HAP-1 (cell line): ENCODE measurements at places on chromosomes 3 and 15.

DNA sequence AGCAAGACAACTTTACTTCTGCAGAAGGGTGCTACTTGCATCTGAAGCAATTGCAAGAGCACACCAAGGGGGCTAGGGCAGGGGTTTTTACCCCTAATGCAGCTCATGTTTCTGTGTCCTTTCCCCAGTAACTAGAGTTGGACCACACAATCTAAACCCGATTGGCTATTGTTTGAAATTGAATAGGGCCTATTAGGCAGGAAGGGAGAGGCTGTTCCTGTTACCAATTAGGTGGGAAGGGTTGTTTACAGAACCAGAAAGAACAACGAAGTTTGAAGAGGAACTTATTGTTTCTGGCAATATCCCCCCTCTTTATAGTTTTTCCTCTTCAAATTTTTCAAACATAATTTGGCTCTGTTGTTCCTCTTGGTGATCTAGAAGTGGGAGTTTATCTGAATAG lies 85.5 kb downstream of the CHCHD4 start:
- no peak for DNase-seq

- DNase-seq, result no peak
Observed at GRCh38 chr3:23304424-23304823, 101.3 kb downstream of the UBE2E2 start.

DNA sequence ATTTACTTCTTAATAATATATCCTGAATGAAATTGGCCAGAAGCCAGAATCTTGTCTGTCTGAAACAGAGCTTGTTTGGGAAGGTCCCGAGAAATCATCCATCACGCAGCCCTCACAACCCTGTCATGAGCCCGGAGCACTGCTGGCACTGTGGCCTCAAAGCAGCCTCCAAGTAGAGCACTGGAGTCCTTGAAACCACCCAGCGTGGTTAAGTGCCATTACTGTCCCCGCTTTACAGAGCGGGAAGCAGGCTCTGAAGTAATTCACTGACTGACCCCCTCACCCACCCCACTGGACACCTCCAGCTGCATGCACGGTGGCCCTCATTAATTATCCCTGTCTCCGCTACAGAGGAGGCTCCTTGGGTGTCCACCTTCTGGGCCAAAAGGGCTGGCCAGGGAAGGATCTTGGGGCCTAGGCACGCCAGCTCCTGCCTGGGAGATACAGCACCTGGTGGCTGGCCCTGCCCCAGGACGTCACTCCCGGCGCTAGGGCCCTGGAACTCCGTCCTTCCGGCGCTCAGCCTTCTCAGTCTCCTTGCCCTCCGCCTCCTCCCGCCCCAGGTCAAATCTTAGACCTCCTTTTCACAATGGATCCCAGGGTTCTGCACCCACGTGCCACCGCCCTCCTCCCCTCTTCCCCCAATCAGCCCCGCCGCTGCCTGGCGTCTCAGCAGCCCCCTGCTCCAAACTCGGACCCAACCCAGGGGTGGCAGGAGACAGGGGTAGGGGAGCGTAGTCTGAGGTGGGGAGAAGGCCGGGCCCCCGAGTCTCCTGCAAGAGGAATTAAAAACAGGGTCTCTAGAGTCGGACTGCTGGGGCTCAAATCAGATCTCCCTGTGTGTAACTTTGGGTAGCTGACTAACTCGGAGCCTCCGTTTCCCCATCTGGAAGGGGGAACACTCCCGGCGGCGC lies 1.1 kb downstream of the TKT start:
- peak; percentile 67 for DNase-seq

DNA sequence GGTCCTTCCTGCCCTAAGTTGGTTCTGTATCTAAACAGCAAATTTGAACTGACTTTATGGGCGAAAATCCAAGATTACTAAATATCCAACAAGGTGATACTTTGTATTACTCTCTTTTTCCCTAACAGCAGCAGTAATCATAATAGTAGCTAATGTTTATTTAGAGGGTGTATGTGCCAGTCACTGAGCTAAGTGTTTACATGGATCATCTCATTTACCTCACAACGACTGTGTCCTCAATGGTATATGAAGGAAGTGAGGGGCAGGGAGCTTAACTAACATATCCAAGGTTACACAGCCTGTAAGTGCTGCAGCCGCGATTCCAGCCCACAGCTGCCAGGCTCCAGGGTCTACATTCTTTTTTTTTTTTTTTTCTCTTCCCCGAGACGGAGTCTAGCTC lies 10.3 kb upstream of the LRRC34 start:
- no peak for DNase-seq

- no peak for DNase-seq
Observed at GRCh38 chr15:74420193-74420905, 13.4 kb downstream of the SEMA7A start.

DNA sequence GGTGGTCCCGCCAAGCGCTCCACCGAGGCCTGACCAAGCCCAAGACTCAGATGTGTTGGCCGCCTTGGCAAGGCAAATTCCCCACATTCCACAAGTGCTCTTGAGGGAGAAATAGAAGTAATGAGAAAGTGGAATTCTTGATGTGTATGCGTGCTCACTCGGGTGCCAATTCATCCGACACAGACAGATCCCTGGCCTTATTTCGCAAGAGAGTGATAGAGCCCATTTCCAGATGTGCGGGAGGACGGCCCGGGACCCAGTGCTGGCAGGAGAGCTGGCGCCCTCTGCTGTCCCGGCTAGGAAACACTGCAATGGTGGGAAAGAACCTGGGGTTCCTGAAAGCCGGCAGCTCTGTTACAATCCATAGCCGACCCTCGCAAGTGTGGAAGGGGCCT lies 76.0 kb downstream of the HMG20A start:
- DNase-seq, result peak; percentile 93

DNA sequence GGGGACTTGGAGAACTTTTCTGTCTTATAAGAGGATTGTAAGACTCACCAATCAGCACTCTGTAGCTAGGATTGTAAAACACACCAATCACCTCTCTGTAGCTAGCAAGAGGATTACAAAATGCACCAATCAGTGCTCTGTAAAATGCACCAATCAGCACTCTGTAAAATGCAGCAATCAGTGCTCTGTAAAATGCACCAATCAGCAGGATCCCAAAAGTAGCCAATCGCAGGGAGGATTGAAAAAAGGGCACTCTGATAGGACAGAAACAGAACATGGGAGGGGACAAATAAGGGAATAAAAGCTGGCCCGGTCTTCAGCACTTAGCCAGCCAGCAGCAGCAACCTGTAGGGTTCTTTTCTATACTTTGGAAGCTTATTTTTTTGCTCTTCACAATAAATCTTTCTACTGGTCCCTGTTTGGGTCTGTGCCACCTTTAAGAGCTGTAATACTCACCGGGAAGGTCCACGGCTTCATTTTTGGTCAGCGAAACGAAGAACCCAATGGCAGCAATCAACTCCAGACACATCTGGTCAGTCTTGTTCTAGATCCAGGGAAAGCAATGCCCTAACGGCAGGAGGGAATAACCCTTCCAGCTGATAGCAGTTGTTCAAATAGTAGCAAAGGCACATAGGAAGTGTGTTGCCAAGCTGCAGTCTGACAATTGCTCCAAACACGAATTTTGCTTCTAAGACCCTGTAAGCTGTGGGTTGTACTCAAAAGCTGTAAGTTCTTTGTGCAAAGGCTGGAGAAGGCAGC lies 135.6 kb downstream of the TJP1 start:
- no peak for DNase-seq

DNA sequence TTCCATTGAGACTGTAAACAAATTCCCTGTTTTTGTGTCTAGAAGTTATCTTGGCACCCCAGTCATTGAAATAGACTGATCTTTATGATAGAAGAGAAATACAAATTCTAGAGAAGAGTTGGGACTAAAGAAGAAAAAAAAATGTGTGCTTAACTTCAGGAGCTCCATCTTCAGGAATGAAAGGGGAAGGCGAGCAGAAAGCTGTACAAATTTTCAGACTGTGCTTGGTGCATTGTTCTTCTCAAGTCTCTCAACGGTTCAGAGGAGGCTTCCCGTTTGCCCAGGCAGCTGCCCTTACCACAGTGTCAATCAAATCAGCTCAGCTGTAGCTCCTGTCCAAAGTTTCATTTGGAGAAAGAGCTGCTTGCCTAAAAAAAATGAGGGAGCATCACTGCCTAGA lies 41.7 kb downstream of the OXSM start:
- DNase-seq, result peak; percentile 74

GRCh38 chr3:59963676-59964075 lies 913.9 kb upstream of the CFAP20DC start:
- no peak for DNase-seq

GRCh38 chr15:42021593-42021992 lies 751 bp upstream of the PLA2G4E start:
- DNase-seq, result no peak

DNA sequence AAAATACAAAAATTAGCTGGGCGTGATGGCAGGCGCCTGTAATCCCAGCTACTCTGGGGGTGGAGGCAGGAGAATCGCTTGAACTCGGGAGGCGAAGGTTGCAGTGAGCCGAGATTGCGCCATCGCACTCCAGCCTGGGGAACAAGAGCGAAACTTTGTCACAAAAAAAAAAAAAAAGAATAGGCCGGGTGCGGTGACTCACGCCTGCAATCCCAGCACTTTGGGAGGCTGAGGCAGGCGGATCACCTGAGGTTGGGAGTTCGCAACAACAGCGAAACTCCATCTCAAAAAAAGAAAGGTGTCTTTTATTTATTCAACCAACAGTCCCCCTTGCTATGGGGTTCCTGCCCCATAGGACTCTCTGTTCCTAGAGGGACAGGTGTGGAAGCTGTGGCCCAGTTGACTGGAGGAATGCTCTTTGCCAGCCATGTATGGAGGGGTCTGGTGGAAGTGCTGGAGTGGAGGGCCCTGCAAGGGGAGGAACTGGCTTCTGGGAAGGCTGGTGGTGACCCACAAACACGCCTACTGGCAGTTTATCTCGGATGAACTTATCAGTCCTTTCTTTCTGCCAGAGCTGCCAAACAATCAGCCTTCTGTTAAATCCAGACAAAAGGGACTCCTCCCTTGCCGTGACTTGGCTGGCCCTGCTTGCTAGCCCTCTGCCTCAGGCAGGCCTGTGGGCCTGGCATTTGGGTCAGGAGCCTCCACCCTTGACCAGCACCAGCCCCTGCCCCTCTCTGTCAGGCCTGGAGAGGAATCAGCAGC lies 4.6 kb upstream of the DAG1 start:
- DNase-seq, result no peak

- DNase-seq, result no peak
Observed at GRCh38 chr3:141808586-141808985, 45.4 kb downstream of the GRK7 start.

DNA sequence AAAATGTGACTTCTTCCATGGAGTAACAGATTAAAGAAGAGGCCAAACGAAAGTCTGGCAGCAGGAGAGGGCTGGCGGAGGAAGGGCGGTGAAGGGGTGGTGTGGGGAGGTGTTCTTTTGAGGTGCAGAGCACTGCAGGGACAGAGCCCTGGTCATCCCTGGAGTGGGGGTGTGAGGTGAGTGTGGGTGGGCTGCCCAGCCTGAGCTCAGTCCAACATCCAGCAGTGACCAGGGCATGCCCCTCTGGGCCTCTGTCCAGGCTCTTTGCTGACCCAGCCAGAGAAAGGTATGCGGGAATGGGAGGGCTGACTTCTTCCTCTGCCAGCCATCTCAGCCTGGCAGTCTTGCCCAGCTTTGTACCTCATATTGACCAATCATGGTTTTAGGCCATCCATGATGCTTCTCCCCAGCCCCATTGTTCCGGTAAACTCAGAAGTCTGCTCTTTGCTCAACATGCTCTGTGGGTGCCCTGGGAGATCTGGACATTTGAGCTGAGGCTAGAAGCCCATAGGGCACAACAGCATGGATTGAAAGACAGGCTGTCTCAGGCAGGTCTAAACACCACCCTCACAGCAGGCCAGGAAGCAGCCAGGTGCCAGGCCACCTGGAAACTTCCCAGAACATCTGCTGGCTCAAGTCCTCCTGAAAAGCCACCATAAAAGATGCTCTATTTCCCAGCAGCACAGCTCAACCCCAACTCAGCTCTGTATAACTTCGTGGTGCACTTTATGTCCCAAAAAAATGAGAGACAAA lies 25.9 kb upstream of the CXCR6 start:
- DNase-seq, result no peak

DNA sequence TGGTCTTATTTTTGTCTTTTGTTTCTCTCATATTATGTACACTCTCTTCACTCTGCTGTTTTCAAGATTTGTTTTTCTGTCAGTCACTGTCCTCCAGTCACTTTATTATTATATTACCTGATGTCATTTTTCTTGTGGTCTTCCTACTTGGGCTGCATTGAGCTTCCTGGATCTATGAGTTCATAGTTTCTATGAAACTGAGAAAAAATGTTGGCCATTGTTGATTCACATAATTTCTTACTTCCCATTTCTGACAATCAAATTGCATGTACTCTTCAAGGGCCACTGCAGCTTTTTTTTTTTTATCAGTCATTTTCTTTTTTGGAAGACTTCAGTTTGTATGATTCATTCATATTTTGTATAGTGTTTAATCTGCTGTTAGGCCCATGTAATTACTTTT lies 1180.6 kb upstream of the GBE1 start:
- no peak for DNase-seq

GRCh38 chr15:74336061-74337005 lies 31.1 kb downstream of the CYP11A1 start:
- no peak for DNase-seq

DNA sequence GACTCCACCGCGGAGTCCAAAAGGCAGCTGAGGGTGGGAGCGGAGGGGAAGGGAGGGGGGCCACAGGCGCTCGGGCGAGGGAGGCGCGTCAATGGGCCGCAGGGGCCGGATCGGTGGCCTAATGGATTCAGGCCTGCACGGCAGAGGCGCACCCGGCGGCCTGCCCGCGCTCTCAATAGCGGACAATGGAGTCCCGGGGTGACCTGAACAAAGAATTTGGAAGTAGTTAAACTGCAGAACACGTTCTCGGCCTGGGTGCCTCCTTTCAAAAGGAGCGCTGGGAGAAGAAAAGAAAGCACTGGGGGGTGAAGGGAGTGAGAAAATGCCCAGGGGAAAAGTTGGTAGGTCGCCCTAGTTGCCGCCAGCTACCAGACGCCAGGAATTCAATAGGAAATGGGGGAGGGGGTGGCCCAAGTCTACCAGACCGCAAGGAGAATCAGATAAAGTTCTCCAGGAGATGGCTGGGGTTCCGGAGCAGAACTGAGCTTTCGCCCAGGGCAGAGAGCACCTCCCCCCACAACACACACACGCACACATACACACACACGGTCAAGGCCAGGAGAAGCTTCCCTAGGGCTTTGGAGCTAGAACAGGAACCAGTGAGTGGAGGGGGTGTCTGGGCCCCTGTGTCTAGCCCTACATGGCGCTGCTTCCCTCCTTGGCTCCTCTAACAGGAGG lies 25.8 kb upstream of the POLG start:
- DNase-seq, result no peak

DNA sequence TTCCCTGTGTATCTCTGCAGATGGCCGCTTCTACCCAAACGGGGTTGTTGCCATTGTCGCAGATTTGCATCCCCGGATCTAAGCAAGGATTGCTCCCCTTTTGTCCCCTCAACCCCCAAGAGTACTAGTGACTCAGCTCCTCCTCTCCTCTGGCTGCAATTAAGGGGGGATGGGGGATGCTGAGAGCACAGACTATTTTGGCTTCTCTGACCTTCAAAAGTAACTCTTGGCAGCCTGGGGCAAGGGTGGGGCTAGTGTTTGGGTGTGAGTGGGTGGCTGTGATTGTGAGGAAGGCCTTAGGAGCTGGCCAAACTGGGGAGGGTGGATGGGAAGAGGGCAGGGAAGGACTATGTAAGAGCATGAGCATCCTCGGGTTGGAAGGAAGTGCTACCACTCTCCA lies 1.2 kb upstream of the MAP1A start:
- DNase-seq, result no peak
